ENCODE measurements at places on chromosomes 1 and 21. TPM values are rescaled to one million over a fixed set of nuclear protein-coding genes. Genes with fewer than 3 reads are reported as not detected.

GRCh38 chr1:100512803-100513352 lies 25.1 kb upstream of the GPR88 start:
- no peaks in the 10 kb centered on the region for H3K4me1 ChIP-seq
- H3K27me3 ChIP-seq, result no peaks in the 10 kb centered on the region
- H3K36me3 ChIP-seq, result no peaks in the 10 kb centered on the region
- no peak for DNase-seq

DNA sequence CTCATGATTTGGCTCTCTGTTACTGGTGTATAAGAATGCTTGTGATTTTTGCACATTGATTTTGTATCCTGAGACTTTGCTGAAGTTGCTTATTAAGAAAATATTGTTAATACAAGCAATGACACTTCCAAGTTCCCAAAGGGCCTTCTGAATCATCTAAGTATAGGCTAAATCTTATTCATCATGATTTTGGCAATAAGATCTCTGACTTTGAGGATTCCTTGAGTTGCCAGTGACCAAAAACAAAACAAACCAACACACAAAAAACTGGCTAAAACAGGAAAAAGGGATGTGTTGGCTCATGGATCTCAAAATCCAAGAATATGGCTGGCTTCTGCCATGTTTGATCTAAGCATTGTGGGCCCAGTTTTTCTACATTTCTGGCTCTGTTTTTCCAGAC lies 163.4 kb downstream of the HHIPL2 start:
- DNase-seq, result no peak
- H3K27me3 ChIP-seq, result no peaks in the 10 kb centered on the region
- H3K4me1 ChIP-seq, result no peaks in the 10 kb centered on the region
- no peak overlapping the region for H3K27ac ChIP-seq
- no peaks in the 10 kb centered on the region for H3K36me3 ChIP-seq

DNA sequence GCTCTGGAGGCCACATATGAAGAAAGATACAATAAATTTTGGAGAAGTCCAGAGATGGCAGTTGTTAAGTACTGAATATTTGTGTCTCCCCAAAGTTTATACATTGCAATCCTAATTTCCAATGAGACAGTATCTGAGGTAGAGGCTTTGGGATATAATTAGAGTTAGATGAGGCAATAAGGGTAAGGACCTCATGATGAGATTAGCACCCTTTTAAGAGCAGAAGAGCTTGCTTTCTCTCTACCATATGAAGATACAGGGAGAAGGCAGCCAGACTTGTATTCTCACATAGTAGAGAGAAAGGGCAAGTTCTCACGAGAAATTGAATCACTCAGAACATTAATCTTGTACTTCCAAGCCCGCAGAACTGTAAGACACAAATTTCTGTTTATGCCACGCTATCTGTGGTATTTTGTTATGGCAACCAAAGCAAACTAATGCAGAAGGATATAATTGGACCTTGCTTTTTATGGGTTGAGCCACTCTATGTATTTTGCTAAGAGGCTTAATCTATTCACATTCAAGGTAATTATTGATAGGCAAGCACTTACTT lies 430.1 kb downstream of the KCNT2 start:
- H3K36me3 ChIP-seq, result no peaks in the 10 kb centered on the region
- no peak overlapping the region for H3K27ac ChIP-seq
- DNase-seq, result no peak

DNA sequence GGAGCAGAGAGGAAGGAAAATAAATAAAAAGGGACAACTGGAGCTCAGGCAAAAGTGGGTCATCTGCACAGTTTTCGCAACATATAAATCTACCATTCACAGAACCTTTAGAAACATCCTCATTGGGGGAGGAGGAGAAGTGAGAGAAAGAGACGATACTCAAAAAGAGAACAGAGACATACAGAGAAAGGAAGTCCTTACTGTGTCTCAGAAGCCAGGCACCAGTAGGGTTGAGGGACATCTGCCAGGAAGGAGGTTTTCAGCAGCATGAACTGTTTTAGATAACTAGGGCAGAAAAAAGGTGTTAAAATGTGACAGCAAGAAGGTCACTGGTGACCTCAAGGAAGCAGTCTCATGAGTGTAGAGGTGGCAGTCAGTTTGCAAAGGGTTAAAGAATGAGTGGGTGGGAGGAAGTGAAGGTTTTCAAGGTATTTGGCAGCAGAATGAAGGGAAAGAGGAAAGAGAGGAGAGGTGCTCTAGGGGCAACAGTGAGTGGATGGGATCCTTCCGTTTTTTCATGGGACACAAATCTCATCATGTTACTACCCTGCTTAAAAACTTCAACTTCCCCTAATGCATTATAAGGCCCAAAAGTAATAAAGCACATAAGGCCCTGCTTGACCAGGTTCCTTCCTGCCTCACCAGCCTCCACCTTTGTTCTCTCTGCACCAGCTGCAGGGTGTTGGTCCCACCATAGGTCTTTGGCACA lies 9.5 kb downstream of the JAK1 start:
- no peaks in the 10 kb centered on the region for H3K27me3 ChIP-seq
- DNase-seq, result no peak
- H3K4me3 ChIP-seq, result no peak overlapping the region
- no peaks in the 10 kb centered on the region for H3K36me3 ChIP-seq
- peaks cover 20% of the 10 kb centered on the region for H3K4me1 ChIP-seq
- no peak overlapping the region for H3K27ac ChIP-seq

The RXRG gene
- not detected for total RNA-seq

DNA sequence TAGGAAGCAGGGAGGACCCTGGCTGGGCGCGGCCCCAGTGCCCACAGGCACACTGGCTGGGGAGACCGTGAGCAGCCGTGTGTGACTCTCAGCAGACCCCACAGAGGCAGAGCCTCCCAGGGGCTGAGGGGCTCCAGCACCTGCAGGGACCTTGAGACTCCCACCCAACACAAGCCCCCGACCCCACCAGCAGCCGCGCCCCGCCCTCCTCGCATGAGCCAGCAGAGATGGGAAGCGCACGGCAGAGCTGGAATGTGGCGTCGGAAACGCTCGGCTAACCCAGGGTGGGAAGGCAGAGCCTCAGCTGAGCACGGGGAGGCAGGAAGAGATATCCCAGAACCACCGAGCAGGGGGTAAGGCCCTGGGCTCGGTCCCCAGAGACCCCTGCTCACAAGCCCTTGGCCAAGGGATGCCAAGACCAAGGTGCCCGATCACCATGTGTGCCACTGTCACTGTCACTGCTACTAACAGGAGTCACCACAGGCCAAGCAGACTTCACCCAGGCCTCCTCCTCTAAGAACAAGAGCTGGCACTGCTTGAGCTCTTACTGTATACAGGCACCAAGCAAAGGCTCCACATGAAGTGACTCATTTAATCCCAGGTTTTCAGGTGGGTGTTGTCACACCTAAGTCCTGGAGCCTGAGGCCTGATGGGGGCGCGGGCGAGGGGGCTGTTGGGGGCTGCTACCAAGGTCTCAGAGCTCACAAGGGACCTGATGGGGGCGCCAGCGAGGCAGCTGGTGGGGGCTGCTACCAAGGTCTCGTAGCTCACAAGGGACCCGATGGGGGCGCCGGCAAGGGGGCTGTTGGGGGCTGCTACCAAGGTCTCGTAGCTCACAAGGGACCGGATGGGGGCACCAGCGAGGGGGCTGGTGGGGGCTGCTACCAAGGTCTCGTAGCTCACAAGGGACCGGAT lies 20.1 kb downstream of the MEGF6 start:
- H3K4me3 ChIP-seq, result no peak overlapping the region
- H3K27me3 ChIP-seq, result no peaks in the 10 kb centered on the region
- peak; percentile 70 for DNase-seq
- H3K4me1 ChIP-seq, result peaks cover 7% of the 10 kb centered on the region
- no peaks in the 10 kb centered on the region for H3K36me3 ChIP-seq

GRCh38 chr1:96340686-96341085 lies 380.9 kb upstream of the PTBP2 start:
- H3K36me3 ChIP-seq, result no peaks in the 10 kb centered on the region
- no peak overlapping the region for H3K27ac ChIP-seq

- no peaks in the 10 kb centered on the region for H3K4me1 ChIP-seq
- H3K4me3 ChIP-seq, result no peak overlapping the region
- H3K27ac ChIP-seq, result no peak overlapping the region
- no peaks in the 10 kb centered on the region for H3K27me3 ChIP-seq
Measured at GRCh38 chr21:28359300-28359699, 633.4 kb downstream of the LTN1 start.

The UBL4B gene
- not detected for total RNA-seq
